ENCODE measurements at places on chromosomes 7 and 10.
A peak's percentile ranks its signal among the peaks of the same experiment; 100 is the strongest.

DNA sequence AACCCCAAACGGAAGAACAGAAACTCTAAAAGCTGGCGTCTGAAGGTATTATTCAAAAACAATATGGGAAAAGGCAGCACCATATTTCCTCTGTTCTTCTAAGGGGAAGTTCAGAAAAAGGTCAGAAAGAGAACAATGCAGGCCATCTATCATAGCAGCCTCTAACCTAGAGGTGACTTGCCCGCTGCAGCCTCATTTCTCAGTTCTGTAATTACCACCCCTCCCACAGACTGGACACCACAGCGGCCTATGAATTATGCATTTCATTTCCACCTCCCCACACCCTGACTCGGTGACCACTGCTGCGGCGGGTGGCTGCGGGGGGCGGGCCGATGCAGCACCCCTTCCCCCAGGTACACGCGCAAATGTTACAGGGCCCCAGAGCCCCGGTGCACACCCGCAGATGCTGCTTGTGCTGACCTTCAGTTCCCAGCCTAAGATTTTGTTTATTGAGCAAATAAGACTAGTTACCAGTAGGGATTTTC lies 125.5 kb downstream of the CLEC2L start:
- DNase-seq, result no peak

DNA sequence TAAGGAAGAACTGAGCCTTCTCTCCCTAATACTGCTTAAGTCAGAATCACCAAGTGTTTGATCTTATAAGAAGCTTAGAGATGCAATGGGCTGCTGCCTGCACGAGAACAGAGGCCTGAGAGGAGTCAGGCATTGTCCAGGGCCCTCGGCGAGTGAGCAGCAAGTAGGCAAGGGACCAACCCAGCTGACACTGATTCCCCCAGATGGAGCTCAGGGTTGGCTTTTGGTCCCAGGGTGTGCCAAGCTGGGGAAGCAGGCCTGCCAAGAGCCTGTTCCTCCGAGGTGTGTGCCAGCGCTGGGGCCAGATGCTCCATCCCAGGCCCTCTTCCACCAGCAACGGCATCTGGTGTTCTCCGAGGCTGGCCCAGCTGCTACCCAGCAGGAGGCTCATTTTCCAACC lies 222.0 kb upstream of the ZMIZ1 start:
- DNase-seq, result no peak

- no peak for DNase-seq
These were observed at the start of gene ATG9B for GRCh38 chr7:151024435-151025056. ATG9B (minus strand) TSS chr7:151024494; CDS start chr7:151024423, 71 bp downstream.

GRCh38 chr10:36499693-36500092 lies 625.7 kb upstream of the ANKRD30A start:
- no peak for DNase-seq

DNA sequence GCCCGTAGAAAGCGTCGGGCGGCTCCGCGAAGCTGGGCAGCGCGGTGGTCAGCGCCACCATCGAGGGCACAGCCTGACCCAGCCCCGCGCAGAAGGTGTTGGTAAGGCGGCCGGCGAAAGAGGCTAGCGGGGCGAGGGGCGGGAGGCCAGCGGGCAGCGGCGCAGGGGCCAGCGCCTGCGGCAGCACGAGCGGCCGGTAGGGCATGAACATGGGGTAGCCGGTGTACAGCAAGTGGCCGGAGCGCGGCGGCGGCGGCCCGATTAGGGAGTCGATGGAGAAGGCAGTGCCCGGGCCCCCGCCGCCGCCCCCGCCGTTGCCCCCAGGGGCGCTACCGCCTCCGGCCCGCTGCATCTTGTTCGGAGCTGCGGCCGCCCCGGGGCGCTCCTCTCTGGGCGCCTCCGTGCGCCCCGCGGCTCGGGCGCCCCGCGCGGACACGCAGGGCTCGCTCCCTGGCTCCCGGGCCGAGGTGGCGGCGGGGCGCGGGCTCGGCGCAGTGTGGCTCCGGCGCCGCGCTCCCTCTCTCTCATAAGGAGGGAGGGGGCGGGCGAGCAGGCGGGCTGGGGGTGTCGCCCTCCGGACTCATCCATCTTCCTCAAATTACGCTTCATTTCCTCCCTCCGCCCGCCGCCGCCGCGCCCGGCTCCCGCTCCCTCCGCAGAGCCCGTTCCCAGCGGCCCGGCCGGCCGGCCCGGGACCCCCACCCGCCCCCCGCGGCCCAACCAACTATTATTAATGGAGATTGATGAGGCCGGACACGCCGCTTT lies at the start of gene GBX1:
Gene GBX1, minus strand, starts transcription at position 498 of the 765 bp plus-strand sequence. Its CDS starts 146 bp downstream, at position 352.
- no peak for DNase-seq

DNA sequence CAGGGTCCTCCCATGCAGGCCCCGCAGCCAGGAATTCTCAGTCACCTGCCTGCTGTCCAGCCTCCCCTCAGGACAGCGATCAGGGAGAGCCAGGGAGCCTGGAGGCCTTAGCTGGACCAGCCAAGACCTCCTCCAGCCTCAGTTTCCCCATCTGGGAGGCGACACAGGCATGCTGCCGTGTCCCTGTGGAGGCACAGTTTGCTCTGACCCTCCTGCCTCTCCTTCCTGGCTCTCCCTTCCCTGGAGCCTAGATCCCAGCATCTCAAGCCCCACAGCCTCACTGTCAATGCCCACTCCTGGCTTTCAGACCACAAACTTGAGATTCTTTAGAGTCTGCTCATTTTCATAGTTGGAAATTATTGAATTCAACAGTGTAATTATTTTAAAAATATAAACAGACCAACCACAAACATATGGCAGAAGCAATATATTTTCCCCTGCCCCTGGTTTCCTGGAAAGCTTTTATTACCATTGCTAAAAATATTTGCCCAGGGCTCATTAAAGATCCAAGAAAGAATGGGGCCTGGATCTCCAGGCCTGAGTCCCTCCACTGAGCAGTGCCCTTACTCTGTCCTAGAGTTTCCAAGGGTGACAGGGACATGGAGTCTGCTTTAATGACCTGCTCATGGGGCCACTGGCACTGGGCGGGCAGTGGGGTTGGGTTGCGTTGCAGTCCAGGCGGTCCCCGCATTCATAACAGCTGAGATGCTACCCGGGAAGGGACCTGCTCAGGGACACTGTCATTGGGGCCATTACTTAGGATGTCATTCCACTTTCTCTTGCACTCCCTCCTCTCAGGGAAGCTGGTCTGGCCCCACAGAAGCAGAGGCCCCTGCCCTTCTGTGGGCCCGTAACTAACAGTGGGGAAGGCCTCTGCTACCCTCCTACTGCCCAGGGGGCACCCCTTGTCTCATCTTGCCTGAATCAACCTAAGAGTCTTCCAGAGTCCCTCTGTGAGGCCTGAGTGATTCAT lies 81.6 kb upstream of the CHST15 start:
- DNase-seq, result no peak

GRCh38 chr7:122402235-122402634 lies 97.7 kb upstream of the FEZF1 start:
- DNase-seq, result no peak

GRCh38 chr10:7872041-7872442 lies 53.7 kb downstream of the TAF3 start:
- DNase-seq, result peak; percentile 63

DNA sequence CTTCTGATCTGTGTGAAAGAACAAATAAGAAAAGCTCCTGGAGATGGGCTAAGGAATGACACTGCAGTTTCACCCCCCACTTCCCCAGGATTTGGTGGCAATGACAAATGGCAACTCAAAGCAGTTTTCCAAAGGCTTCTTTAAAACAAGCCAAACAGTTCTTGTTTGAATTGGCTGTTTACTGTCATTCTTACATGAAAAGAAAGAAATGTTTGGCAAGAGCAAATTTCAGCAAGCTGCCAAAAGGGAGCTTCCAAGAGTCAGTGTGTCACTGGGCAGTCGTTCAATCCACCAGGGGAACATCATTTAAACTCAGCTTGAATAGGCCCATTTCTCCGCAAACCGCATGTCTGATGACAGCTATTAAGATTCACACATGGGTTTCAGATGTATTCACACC lies 119.0 kb upstream of the RHOBTB1 start:
- DNase-seq, result no peak

DNA sequence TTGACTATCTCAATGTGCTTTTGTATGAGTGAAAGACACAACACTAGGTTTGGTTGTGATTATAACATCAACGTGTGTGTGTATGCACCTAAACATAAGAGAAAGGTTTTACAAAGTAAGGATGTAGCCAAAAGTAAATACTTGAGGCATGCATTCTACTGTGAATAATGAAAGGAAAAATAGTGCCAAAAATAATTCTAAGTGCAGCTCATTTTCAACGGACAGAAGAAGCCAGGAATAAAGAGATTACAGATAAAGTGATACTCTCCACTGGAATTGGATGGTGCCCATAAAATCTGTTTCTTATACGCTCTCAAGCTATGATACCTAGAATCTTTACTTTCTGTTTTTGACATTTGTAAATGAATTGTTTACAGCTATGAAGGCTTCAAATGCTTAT lies 135.0 kb upstream of the TMEM72 start:
- no peak for DNase-seq

DNA sequence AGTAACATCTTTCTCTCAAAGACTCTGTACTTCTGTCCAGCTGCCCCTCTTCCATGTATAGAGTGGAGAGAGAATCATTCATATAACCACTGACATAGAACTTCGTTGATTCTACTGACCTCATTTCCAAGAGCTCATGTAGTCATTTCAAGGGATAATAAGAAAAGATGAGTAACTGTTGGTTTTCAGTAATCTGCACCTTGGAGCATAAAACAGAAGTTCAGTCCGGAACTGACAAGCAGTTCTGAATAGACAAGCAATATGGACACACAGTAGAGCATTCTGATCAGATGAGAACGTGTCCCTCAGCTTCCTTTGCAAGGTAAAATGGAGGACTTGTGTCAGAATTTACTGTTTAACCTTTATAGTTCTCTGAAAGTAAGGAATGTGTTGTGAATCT lies 847.1 kb downstream of the REEP3 start:
- no peak for DNase-seq

DNA sequence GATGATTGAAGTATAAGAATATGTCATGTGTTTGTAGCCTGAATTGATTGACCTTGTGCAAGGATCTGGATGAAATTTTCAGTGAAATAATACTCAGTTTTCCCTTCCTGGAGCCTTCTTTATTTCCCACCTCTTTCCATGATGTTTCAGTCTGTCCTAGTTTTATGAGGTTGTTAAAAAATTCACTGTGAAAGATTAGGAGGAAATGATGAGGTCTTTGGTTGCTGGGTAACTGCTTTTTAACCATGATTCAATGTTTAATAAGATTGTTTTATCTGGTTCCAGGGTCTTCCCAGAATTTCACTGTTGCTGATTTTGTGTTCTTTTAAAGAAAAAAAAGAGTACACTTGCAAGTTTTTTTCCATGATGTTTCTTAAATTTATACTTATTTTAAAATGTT lies 221.5 kb downstream of the MBL2 start:
- DNase-seq, result no peak

GRCh38 chr7:134619627-134620331 lies 26.9 kb upstream of the BPGM start:
- no peak for DNase-seq

- DNase-seq, result no peak
These were observed 211.2 kb upstream of the PODXL start for GRCh38 chr7:131767591-131767990.

DNA sequence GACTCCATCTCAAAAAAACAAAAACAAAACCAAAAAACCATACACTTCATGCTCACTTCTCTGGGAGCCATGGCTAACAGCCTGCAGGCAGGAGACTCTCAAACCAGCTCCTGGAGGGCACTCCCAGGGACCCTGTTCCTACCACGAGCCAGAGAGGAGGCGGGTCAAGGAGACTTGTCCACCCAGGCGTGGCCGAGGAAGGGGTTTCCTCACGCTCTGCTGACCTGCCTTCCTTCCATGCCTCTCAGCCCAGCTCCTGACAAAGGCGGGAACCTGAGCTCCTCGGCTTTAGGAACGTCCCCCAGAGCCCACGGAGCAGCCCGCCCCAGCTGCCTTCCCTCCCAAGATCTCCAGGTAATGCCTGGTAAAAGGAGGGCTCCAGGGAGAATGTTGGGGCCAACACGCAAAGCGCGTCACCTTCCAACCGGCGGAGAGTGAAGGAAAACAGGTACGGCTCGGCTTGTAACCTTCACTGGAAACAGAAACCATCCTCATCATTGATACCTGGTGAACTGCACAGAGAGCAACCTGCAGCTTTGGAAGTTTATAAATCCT lies 9.5 kb downstream of the GPR146 start:
- no peak for DNase-seq

DNA sequence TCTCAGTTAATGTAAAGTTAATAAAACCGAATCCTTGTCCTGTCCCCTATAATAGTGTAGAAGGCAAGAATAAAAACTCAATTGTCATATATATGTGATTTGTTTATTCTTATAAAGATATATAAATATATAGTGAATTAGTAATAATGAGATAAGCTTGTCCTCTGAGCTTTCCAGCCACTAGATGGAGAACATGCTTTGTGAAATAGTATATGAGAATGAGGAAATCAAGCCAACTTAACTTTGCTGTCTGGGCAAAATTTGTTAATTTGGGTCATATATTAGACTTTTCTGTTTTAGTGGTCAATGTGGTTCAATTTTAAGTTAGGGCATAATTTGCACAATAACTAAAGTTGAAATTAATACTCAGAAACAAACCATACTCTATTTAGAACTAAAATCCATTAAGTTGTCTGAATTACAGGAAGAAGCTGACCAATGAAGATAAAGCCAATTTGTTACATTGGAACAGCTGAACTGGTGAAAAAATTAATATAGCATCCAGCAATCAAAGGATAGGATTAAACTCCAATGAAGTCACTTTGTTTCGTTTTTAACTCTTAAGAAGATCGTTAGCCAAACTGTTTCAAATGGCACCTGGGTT lies 595.0 kb downstream of the ARL4A start:
- no peak for DNase-seq

DNA sequence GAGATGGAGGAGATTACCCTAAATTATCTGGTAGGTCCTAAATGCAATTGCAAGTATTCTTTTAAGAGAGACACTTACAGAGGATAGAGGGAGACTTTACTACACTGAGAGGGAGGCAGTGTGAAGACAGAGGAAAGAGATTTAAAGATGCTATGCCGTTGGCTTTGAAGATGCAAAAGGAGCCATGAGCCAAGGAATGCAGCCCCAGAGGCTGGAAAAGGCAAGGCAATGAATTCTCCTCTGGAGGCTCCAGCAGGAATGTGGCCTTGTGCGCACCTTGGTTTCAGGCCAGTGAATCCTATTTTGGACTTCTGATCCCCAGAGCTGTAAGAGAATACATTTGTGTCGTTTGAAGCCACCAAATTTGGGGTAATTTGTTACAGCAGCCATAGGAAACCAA lies 118.6 kb downstream of the PLXNA4 start:
- DNase-seq, result no peak

DNA sequence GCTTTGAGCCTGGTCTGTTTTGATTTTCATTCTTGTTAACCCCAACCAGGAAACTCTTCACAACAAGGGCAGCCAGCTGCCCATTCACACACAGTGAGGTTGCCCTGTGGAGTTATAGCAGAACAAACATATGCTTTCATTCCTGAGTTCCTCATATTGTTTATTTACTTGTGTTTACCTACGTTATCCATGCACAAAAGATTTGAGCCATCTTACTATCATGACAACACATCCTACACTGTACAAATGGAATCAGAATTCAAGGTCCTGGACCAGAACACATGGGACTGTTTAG lies 21.7 kb upstream of the BMPER start:
- DNase-seq, result no peak
